ENCODE measurements at places on chromosomes 2 and 18.
A peak's percentile ranks its signal among the peaks of the same experiment; 100 is the strongest.

DNA sequence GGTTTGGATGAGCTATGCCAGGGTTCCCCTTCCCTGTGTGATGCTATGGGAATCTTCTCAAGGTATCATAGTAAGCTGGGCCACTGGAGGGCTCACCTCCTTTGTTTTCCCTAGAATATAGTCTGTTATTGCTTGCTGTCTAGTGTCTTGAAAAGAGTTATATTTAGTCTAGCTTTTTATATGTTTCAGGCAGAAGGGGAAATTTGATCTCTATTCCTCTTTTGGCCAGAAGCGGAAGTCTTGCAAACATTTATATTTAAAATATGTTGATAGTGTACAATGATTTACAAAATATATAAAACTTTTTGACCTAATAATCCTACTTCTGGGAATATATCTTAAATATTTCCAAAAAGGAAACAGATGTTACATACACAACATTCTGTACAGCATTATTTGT is 260.7 kb downstream of the FHOD3 start:
- no peak for DNase-seq

- no peak for DNase-seq
Observed at GRCh38 chr18:1037776-1038175, 133.1 kb downstream of the ADCYAP1 start.

- no peak for DNase-seq
Observed at GRCh38 chr2:224927011-224927410, 115.3 kb downstream of the DOCK10 start.

DNA sequence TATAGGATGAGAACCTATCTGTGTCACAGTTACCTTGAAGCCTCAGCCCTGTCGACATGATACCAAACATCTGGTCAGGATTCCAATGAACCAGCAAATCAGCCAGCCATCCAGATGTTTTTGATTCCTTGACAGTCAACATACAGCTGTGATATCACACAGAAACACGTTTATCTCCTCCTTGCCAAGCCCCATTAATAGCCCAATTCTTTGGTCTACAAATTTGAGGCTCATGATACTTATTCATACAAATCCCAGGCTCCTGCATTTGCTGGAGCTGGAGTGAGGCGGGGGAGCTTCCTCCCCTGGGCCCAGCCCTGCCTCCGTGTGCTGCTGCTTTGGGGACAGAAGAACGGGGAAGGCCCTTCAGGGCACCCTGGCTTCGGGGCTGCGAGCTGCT is 611.6 kb upstream of the SALL3 start:
- no peak for DNase-seq

- no peak for DNase-seq
Observed at GRCh38 chr2:43370146-43370545, 143.7 kb upstream of the ZFP36L2 start.

GRCh38 chr2:86337244-86337835 is at the start of gene REEP1:
TSS of gene REEP1 (minus strand) at chr2:86337626. CDS start at chr2:86337510, 116 bp downstream.
- peak; percentile 7 for DNase-seq

- DNase-seq: peak; percentile 51
Observed at GRCh38 chr2:108449410-108450130, 564 bp downstream of the GCC2 start.

Measured in NCI-H1092 treated with DMSO at 0.1 percent for 48 hours (cell line).